ENCODE measurements at places on chromosomes 3 and 15. TPM values are rescaled to one million over a fixed set of nuclear protein-coding genes. Genes with fewer than 3 reads are reported as not detected.
A peak's percentile ranks its signal among the peaks of the same experiment; 100 is the strongest.

CPNE9 gene
- total RNA-seq: not detected

C2CD4A gene
- total RNA-seq: not detected

GOLGA8G gene
- not detected for total RNA-seq

SLC28A2 gene
- total RNA-seq: not detected

PODXL2 gene
- total RNA-seq: 5.1 TPM

CPLX3 gene
- not detected for total RNA-seq

ASB14 gene
- not detected for total RNA-seq

ANKUB1 gene
- total RNA-seq: 3.7 TPM

GABRR3 gene
- not detected for total RNA-seq

CFAP20DC gene
- total RNA-seq: 0.30 TPM

- no peaks in the 10 kb centered on the region for H3K36me3 ChIP-seq
- no peaks in the 10 kb centered on the region for H3K4me1 ChIP-seq
- H3K4me3 ChIP-seq: no peak overlapping the region
- DNase-seq: no peak
- no peak overlapping the region for H3K27ac ChIP-seq
Measured at GRCh38 chr15:59879506-59880265, 124.4 kb upstream of the FOXB1 start.

DNA sequence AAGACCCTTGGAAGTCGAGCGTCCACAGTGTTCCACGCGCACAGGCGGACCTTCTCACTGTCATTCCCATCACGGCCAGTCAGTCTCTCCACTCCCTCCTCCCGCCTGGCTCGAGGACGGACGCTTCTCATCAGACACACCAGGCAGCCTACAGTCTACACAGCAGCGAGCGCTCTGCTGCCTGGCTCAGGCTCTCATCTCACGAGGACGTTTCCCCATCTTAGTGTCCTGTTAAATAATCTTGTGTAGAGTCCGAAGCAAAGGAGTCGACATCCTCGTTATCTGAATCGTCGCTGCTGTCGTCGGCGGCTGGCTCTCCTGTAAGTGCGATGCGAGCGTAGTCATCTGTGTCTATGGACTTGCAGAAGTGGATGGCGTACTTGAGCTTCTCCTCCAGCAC lies 12.4 kb upstream of the OCA2 start:
- no peaks in the 10 kb centered on the region for H3K27me3 ChIP-seq
- no peak for DNase-seq
- H3K36me3 ChIP-seq: peaks cover 13% of the 10 kb centered on the region
- peaks cover 14% of the 10 kb centered on the region for H3K4me1 ChIP-seq
- no peak overlapping the region for H3K4me3 ChIP-seq
- H3K27ac ChIP-seq: no peak overlapping the region

DNA sequence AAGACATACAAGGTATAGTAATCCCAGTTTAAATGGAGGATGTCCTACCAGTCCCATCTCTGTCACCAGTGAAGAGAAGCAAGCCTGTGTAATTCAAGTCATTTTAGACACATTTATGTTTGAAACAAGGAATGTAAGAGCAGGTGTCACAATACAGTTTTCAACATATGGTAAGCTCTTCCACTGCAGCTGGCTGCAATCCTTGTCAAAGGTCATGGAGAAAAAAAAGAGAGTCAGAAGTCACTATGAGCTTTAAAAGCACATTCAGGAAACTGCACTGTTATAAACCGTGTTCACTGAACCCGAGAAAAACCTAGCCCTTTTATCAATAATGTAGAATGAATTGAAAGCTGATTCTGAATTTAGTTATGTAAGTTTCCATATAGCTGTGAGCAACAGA lies 206.4 kb downstream of the NAALADL2 start:
- no peak for DNase-seq
- H3K4me3 ChIP-seq: no peak overlapping the region
- H3K36me3 ChIP-seq: no peaks in the 10 kb centered on the region
- H3K4me1 ChIP-seq: no peaks in the 10 kb centered on the region
- no peaks in the 10 kb centered on the region for H3K27me3 ChIP-seq

DNA sequence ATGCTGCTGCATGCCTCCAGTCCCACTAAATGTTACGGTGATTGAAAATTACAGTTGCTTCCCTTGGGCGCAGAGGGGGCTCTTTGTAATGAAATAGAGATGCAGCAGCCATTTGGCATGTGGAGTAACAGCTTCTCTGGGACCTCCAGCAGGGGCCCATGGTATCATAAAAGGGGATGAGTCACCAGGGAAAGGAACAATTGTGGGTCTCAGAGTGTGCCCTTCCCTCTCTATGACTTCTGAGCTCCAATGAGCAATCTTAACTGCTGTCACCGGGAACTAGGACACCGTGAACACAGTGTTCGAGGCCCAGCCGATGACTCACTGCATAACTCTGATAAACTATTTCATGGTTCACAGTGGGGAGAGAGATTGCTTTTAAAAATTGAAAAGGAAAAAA lies 164.8 kb upstream of the NUDT16 start:
- H3K4me1 ChIP-seq: no peaks in the 10 kb centered on the region
- H3K36me3 ChIP-seq: no peaks in the 10 kb centered on the region

GRCh38 chr3:37477275-37477674 lies 302.9 kb upstream of the LRRFIP2 start:
- no peaks in the 10 kb centered on the region for H3K36me3 ChIP-seq
- H3K27ac ChIP-seq: no peak overlapping the region
- no peak for DNase-seq
- H3K4me1 ChIP-seq: no peaks in the 10 kb centered on the region
- H3K27me3 ChIP-seq: no peaks in the 10 kb centered on the region

DNA sequence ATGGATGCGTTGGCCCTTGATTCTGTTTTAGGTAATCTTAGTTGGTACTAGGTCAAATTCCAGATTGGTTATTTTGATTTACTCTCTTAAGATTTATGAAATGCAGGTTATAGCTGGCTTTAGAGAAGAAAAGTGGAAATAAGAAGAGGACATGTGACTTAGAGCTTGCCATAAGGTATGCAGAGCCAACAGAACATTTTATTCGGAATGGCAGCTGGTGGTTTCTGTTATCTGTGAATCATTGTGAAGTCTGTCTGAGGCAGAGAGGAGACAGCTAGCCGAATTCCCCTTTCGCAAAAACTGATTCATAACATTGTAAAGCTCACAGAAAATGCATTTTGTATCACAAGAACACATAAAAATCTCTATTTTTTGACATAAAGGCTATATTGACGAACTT lies 82.1 kb downstream of the FILIP1L start:
- no peak overlapping the region for H3K27ac ChIP-seq
- no peaks in the 10 kb centered on the region for H3K36me3 ChIP-seq
- H3K27me3 ChIP-seq: no peaks in the 10 kb centered on the region
- no peak overlapping the region for H3K4me3 ChIP-seq
- no peaks in the 10 kb centered on the region for H3K4me1 ChIP-seq

GRCh38 chr15:70050441-70050840 lies 47.3 kb downstream of the TLE3 start:
- H3K27me3 ChIP-seq: no peaks in the 10 kb centered on the region
- no peak overlapping the region for H3K27ac ChIP-seq
- no peak overlapping the region for H3K4me3 ChIP-seq
- peaks cover 32% of the 10 kb centered on the region for H3K36me3 ChIP-seq

- H3K27ac ChIP-seq: no peak overlapping the region
- H3K36me3 ChIP-seq: no peaks in the 10 kb centered on the region
- peak overlapping the region; percentile 52 for H3K4me3 ChIP-seq
Measured at GRCh38 chr15:89777073-89777751, 1.1 kb downstream of the MESP2 start.

- H3K27me3 ChIP-seq: no peaks in the 10 kb centered on the region
- DNase-seq: no peak
- no peaks in the 10 kb centered on the region for H3K36me3 ChIP-seq
- no peak overlapping the region for H3K4me3 ChIP-seq
- H3K27ac ChIP-seq: no peak overlapping the region
Measured at GRCh38 chr15:25971053-25971452, 107.9 kb upstream of the ATP10A start.

- no peak overlapping the region for H3K27ac ChIP-seq
- DNase-seq: no peak
- H3K4me1 ChIP-seq: peaks cover 10% of the 10 kb centered on the region
- H3K36me3 ChIP-seq: no peaks in the 10 kb centered on the region
Measured at GRCh38 chr15:33026614-33027013, 167.9 kb downstream of the FMN1 start.

GRCh38 chr3:170640737-170641171 lies 54.9 kb upstream of the SLC7A14 start:
- H3K27me3 ChIP-seq: no peaks in the 10 kb centered on the region
- no peaks in the 10 kb centered on the region for H3K4me1 ChIP-seq
- no peaks in the 10 kb centered on the region for H3K36me3 ChIP-seq
- DNase-seq: no peak
- no peak overlapping the region for H3K27ac ChIP-seq
- no peak overlapping the region for H3K4me3 ChIP-seq

DNA sequence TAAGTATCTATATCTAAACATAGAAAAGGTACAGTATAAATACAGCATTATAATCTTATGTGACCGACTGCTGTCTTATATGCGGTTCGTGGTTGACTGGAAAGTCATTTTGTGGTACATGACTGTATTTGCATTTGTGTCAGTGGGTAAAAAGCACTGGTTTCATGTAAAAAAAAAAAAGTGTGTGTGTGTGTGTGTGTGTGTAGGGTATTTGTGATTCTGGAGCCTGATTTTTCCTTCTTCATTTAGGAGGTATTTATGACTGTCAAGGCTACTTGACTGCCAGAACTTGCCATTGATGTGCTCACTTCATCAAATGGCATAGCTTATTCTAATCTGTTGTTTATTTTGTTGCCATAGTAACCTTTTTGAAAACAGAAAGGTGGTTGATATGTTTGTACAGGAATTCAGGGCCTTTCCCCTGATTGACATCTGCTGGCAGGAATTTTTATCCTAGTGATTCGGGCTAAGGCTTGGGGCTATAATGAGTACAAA lies 63.2 kb downstream of the AKAP13 start:
- no peak for DNase-seq
- H3K36me3 ChIP-seq: no peaks in the 10 kb centered on the region
- no peak overlapping the region for H3K4me3 ChIP-seq
- H3K27me3 ChIP-seq: no peaks in the 10 kb centered on the region
- peaks cover 22% of the 10 kb centered on the region for H3K4me1 ChIP-seq

DNA sequence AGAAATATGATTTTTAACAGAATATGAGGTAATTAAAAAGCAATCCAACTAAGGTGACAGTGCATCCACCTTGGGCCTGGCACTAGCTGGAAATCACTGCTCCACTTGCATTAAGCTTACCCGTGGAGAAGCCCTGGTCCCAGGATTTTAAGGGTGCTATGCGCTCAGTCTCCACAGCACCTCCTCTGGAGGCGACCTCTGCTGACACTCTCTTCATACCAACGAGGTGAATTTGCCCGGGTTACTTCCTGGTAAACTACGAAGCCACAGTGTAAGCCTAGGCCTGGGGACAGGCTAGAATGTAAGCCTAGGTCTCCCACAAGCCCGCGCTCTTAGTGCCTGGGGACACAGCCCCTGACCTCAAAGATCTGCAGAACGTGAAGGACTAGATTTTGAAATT lies 793 bp downstream of the APOD start:
- DNase-seq: no peak
- H3K27me3 ChIP-seq: no peaks in the 10 kb centered on the region
- no peak overlapping the region for H3K27ac ChIP-seq
- H3K36me3 ChIP-seq: no peaks in the 10 kb centered on the region

DNA sequence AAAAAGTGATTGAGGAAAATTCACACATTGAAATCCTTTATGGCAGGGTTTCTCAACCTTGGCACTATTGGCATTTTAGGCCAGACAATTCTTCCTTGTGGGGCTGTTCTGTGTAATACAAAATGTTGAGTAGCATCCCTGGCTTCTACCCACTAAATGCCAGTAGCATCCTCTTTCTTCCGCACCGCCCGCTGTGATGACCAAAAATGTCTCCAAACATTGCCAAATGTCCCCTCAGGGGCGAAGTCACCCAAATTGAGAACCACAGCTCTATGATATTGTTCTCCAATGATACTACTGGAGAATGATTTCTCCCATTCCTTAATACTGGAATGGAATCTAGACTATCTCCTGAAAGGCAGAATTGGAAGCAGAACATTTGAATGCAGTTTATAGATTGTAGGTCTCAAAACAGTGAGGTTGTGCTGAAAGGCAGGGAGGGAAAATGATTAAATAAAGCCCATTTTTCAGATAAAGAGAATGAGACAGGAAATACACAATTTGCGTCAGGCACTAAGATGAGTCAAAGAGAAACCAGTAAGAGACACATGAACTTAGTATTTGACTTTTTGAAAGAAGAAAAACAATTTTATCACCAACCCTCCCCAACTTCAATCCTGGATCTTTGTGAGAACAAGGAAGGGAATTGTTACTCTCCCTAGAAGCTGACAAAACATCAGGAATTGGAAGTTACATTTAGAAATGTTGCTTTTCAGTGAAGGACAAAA lies 101.6 kb upstream of the TNIK start:
- no peak for DNase-seq
- no peaks in the 10 kb centered on the region for H3K27me3 ChIP-seq
- peaks cover 13% of the 10 kb centered on the region for H3K4me1 ChIP-seq

- H3K27me3 ChIP-seq: no peaks in the 10 kb centered on the region
- peaks cover 10% of the 10 kb centered on the region for H3K4me1 ChIP-seq
- H3K27ac ChIP-seq: no peak overlapping the region
- DNase-seq: peak; percentile 17
- no peaks in the 10 kb centered on the region for H3K36me3 ChIP-seq
Measured at GRCh38 chr3:14797731-14798130, 21.0 kb upstream of the FGD5 start.

GRCh38 chr3:64349551-64349950 lies 124.3 kb upstream of the PRICKLE2 start:
- no peaks in the 10 kb centered on the region for H3K36me3 ChIP-seq
- H3K4me1 ChIP-seq: peaks cover 55% of the 10 kb centered on the region

DNA sequence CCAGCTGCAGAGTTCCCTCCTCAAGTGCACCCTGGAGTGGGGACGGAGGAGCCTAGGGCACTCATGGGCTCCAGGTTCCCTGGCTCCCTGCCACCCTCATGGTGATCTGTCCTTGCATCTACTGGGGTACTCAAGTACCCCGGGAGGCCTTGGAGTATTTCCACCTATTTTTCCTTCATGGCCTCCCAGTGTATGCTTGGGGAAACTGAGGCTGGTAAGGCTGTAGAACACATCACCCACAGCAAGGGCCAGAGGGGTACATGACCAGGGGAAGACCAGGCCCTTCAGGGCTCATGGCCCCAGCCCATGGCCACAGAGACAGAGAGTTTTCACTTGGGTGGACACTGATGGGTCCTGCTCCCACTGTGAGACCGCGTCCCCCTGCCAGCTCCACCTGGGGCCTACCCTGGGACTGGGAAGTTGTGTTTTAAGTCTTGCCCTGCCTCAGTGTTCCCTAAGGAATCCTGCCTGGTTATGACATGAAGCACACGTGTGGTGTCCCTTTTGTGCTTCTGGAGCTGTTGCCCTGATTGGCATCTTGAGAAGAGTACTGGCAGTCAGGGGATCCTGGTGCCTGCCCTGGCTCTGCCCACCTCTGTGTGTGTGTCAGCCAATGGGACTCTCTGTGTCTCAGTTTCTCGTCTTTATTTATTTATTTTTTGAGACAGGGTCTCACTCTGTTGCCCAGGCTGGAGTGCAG lies 132.8 kb downstream of the TJP1 start:
- no peaks in the 10 kb centered on the region for H3K4me1 ChIP-seq
- no peak for DNase-seq
- H3K27ac ChIP-seq: no peak overlapping the region
- H3K27me3 ChIP-seq: no peaks in the 10 kb centered on the region

GRCh38 chr3:180402471-180403073 lies 199.4 kb upstream of the TTC14 start:
- no peaks in the 10 kb centered on the region for H3K27me3 ChIP-seq
- no peaks in the 10 kb centered on the region for H3K4me1 ChIP-seq
- DNase-seq: no peak
- H3K36me3 ChIP-seq: no peaks in the 10 kb centered on the region
- H3K27ac ChIP-seq: no peak overlapping the region
- H3K4me3 ChIP-seq: no peak overlapping the region

- H3K4me3 ChIP-seq: no peak overlapping the region
- no peaks in the 10 kb centered on the region for H3K36me3 ChIP-seq
- H3K27ac ChIP-seq: no peak overlapping the region
- no peaks in the 10 kb centered on the region for H3K4me1 ChIP-seq
- no peak for DNase-seq
Measured at GRCh38 chr3:190429681-190430080, 20.0 kb downstream of the TMEM207 start.
